ENCODE measurements at places on chromosomes 1 and 21.
A peak's percentile ranks its signal among the peaks of the same experiment; 100 is the strongest.

DNA sequence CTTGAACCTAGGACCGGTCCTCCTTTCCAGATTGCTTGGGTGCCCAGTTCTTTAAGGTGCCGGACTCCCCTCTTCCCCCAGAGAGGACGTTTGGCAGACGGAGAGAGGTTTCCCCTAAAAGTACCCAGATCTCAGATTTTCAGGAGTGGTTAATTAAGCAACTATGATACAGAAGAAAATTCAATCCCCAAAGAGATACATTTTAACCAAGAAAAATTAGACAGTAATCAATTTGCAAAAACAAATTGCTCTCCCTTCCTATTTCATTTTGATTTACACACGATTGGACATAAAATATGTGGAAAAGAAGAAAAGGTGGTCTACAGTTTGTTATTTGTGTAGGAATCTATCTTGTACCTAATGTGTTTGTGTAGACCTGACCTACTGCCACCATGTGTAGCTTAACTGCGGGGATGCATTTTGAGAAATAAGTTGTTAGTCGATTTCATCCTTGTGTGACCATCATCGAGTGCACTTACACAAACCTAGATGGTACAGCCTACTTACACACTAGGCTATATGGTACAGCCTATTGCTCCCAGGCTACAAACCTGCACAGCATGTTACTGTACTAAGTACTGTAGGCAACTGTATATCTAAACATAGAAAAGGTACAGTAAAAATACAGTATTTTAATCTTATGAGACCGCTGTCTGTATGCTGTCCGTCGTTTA is 755 bp downstream of the RPAP2 start:
- DNase-seq: no peak

DNA sequence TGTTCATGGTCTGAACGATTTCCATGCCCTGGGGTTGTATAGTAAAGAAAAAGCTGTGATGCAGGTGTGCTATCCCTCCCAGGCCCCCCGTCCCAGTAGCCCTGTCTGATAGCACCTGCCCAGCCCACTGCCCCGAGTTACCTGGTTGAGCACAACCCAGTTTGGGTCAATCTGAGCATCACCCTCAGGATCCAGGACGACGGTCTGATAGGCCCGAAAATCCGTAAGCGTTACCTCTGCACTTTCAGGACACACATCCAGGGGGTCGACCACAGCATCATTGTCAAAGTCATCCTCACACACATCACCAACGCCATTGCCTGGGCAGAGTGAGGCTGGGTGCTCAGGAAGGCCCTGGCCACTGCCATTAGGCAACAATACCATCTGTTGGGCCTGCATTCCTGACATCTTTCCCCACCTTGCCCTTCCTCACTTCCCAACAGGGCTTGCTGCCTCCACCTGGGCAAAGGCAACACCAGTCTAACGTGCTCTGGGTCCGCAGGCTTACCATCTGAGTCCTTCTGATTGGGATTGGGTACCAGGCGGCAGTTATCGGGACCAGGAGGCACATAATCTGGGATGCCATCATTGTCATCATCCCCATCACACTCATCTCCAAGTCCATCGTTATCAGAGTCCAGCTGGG is 9.7 kb downstream of the THBS3 start:
- no peak for DNase-seq

DNA sequence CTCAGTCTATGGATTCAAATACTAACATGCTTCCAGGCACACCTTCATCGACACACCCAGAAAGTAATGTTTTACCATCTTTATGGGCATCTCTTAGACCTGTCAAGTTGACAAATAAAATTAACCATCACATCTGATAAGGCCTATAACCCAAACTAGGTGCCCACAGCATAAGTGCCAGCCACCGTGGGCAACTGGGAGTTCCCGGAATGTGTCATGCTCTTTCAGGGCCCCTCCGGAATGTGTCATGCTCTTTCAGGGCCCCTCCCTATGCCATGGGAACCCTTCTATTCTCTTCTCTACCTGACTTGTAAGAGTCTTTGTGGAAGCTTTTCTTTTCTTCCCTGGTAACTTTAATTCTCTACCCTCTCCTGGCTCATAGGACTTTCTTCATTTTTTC is 26.6 kb downstream of the KRTAP24-1 start:
- no peak for DNase-seq

DNA sequence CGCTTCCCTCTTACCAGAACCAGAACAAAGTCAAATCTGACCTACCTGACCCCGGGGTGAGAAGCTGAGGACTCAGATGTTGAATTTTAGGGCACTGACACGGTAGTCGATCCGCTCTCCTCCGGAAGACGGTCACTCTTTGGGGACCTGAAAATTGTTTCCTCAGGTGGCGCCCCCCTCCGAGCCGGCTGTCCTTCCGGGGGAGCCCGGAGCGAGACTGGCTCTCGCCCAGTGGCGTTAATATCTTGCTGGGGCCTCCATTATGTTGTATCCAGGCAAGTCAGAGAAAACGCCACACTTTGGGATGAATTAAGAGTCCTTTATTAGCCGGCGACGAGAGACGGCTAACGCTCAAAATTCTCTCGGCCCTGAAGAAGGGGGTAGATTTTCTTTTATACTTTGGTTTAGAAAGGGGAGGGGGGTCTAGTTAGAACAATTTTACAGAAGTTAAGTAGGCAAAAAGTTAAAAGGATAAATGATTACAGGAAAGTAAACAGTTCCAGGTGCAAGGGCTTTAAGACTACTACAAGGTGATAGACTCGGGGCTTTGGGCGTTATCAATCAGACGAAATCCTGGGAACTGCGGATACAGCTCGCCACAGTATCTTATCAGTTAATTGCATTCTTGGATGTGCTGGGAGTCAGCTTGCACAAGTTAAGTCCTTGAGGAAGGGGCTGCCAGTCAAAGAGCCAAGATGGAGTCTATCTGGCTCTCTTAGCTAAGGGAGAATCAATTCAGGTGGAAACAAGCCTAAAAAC is 269.5 kb downstream of the DSCAM start:
- no peak for DNase-seq

DNA sequence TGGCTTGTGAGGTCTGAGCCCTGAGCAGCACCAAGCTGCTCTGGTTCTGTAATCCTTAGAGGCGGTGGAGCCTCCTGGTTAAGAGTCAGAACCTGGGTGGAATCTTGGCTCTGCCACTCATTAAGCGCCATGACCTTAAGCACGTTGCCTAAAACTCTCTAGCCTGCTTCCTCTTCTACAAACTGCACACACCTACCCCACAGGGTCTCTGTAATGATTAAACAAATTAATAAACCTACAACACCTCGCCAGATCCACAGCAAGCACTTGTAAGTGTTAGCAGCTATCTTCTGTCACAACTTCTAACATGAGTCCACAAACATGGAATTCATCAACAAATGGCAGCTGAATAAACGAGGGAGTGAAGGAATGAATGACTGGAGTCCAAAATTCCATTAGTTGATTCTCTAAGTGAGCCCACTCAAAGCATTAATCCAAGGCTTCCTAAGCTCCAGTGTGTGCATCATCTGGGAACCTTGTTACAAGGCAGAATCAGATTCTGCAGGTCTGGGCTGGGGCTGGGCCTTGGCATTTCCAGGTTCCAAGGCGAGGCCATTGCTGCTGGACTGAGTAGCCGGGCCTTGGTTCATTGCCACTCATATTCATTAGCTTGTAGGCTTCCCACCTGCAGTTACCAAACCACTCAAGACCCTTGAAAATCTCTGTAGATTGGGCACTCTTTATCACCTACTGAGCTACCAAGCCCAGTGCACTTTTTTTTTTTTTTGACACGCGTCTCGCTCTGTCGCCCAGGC is 168.6 kb downstream of the HIVEP3 start:
- no peak for DNase-seq

GRCh38 chr1:13801655-13802486 is 101.9 kb downstream of the PRDM2 start:
- no peak for DNase-seq

DNA sequence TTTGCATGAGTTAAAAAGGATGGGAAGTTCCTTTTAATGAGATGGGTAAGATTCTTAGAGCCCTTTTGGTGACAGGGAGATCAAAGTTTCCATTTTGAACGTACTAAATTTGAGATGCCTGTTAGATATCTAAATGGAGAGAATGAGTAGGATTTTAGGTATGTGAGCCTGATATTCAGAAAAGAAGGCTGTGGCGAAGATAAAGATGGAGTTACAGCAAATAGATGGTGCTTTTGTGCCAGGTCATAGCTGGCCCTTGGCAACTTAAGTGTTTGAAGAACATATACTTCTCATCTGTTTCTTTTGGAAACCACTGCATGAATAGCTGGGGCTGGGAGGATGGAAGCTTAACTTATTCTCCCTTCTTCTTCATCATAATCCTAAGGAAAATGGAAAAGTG is 282.5 kb downstream of the PTBP2 start:
- DNase-seq: no peak

DNA sequence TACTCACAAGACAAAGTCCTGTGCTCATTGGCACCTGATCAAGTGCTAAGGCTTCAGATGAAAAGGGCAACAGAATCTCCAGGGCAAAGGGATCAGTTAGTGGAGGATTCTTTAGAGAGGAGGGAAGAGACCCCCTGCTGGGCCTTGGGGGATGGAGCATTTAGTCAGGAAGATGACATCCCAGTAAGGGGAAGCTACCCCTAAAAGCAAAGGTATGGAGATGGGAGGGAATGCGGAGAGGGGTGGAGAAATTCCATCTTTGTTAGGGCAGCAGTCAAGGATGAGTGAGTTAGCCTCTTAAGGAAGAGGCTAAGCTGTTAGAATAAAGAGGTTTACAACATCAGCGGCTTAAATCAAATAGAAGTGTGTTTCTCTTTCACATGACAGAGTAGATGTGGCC is 67.4 kb downstream of the ST6GALNAC3 start:
- DNase-seq: peak; percentile 29

GRCh38 chr1:221663321-221663720 is 78.6 kb downstream of the DUSP10 start:
- no peak for DNase-seq

GRCh38 chr1:188958461-188959115 is 1519.1 kb downstream of the BRINP3 start:
- no peak for DNase-seq

Measured in WERI-Rb-1 (cell line).